ENCODE measurements at places on chromosomes 7 and 10. TPM values are rescaled to one million over a fixed set of nuclear protein-coding genes. Genes with fewer than 3 reads are reported as not detected.

Gene ANKRD61
- 0.36 TPM for total RNA-seq

- no peak for DNase-seq
Observed at GRCh38 chr10:44258019-44258418, 126.9 kb downstream of the CXCL12 start.

DNA sequence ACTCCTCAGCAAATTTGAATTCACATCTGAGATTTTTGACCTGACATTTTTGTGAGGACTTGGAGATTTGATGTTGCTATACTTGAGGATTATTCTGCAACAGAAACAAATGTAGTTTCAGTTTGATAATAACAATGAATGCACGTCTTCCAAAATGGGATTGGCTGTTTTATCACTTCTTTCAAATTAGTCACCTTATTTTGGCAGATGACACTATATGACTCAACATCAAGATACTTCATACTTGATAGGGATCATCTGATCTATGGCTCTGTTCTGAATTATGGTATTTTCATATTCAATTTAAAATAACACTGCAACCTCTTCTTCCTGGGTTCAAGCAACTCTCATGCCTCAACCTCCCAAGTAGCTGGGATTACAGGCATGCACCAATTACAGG lies 24.2 kb downstream of the ARL5B start:
- DNase-seq: no peak

GRCh38 chr10:32189400-32190084 lies 133.3 kb upstream of the KIF5B start:
- no peak for DNase-seq

Gene ITGA8
- 1.1 TPM for total RNA-seq

DNA sequence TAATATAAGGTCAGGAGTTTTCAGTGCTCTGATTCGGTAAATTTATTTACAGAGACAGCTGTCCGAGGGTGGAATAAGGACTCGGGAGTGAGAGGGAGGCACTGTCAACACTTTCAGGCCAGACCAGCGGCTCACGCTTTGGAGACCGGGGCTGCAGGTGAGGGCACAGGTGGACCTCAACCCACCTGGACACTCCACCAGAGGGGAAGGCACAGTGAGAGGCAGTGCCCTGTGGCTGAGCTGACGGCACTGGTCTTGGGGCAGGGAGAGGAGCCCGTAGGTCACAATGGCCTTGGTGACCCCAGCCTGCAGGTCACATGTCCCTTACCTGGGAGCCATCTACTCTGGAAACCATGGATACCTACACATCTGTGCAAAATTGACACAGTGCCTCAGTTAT lies 315.1 kb downstream of the ADARB2 start:
- DNase-seq: no peak

- no peak for DNase-seq
Observed at GRCh38 chr10:77527839-77528238, 109.8 kb downstream of the KCNMA1 start.

- DNase-seq: no peak
Observed at GRCh38 chr10:100960251-100960650, 9.1 kb upstream of the SEMA4G start.

- no peak for DNase-seq
Observed at GRCh38 chr7:22675917-22676343, 51.1 kb upstream of the IL6 start.

GRCh38 chr7:21426286-21427181 lies 1.3 kb upstream of the SP4 start:
- no peak for DNase-seq

Gene TLX1
- not detected for total RNA-seq

- no peak for DNase-seq
Observed at GRCh38 chr10:49050366-49050765, 65.0 kb downstream of the VSTM4 start.

GRCh38 chr10:63518690-63519288 lies 2.4 kb upstream of the REEP3 start:
- no peak for DNase-seq

- DNase-seq: no peak
Observed at GRCh38 chr7:154877031-154877430, 125.9 kb downstream of the PAXIP1 start.

GRCh38 chr7:117715784-117716445 lies 157.3 kb downstream of the CTTNBP2 start:
- DNase-seq: no peak

GRCh38 chr7:131244259-131244852 lies 83.3 kb upstream of the MKLN1 start:
- no peak for DNase-seq

- DNase-seq: no peak
Observed at GRCh38 chr10:78313048-78313381, 279.4 kb downstream of the RPS24 start.

Gene PRSS37
- not detected for total RNA-seq

DNA sequence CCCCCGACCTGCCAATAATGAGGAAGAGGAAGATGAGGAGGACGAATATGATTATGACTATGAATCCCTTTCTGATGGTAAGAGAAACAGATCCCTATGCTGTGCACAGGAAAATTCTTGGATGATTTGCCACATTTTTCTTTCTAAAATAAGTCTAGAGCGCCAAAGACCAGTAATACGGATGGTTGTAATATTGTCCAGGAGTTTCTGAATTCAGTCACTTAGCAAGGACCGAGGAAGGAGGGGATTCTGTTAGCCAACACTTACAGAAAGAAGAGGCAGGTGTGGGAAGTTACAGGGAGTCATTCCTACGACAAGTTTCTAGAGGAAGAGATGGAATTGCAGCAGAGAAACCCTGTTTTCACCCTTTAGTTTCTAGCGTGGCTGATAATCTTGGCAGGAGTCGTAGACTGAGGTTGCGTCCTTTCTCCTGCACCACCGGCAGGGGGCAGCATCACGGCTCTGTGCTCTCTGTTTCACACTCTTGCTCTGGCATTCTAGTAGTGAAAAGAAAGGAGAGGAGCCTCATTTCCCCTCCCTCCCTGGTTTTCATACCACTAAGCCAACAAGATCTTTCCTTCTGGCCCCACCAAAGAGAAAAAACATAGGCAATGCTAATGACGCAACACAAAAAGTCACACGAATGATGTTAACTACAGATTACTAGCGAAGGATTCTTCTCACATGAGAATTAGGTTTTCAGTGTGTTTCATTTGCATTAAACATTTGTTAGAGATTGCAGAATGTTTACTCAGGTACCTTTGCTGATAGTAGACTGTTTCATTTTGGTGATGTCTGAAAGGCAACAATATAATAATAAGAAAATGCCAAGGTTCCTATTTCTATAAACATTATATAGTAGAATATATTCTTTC lies 82.7 kb downstream of the NOC3L start:
- DNase-seq: no peak

GRCh38 chr10:118241229-118242137 lies 100.6 kb downstream of the FAM204A start:
- DNase-seq: peak; percentile 89

DNA sequence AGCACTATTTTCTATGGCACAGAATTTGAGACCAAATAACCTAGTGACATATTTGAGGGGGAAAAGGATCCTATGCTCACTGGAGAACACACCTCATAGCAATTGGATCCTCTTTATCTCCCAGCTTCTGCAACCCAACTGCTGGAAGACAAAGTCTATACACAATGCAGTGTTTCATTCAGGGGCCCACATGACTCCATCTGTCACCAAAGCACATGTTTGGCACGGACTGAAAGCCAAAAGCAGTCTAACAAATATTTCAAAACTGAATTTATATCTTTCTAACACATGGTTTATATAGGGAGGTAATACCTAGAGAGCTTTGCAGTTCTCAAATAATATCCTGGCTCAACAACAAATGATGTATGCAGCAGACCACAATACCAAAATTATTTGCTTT lies 39.2 kb downstream of the ADAM12 start:
- no peak for DNase-seq

- no peak for DNase-seq
Observed at GRCh38 chr10:29600067-29600466, 34.7 kb downstream of the SVIL start.

Gene SPDYE9
- total RNA-seq: not detected

Gene TPST1
- total RNA-seq: 29.0 TPM

GRCh38 chr7:132643302-132643701 lies 67.0 kb upstream of the PLXNA4 start:
- DNase-seq: no peak

DNA sequence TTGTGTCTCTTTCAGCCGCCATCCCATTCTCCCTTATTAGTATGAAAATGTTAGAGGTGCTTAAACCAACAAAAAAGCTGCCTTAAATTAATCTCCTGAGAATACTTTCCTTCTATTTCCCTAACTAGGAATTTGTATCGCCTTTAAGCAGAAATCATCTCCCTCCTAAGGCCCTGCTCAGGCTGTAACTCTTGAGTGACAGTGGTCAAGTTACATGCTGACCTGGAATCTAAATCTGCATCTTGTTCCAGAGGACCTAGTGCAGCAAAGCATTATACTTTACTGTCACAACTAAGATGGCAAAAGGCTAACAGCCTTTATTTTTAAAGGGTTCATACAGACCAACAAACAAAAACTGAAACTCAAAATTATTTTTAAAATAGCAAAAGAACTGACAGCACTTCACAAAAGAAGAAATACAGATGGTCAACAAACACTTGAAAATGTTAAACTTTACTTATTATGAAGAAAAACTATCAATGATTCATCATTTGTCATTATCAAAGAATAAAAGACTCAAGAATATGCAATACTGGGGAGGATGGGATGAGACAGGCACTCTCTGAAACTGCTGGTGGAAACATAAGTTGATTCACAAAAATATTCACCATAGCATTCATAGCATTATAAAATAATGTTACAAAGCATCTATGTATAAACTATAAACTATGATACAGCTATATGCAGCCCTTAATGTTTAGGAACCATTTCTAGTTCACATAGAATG lies 11.0 kb downstream of the CYREN start:
- DNase-seq: no peak

DNA sequence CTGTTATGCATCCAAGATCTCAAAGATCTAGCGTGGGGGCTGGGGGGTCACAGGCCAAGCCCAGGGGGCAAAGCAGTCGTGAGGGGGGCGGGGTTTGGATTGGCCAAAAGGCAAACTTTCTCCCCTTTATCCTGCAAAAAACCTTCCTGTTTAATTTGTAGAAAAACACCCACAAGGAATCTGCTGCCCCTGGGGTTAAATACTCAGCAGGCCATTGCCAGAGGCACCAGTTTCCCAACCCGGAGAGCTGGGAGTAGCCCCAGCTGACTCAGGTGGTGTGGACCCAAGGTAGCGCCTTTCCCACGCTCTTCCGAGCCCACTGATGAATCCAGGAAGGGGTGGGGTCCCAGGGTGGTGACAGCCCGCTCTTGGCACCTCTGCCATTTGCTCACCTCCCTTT lies 21.4 kb downstream of the KCP start:
- DNase-seq: no peak

- no peak for DNase-seq
Observed at GRCh38 chr10:10687751-10688150, 329.9 kb upstream of the CELF2 start.

Gene CALHM2
- total RNA-seq: 84.1 TPM

DNA sequence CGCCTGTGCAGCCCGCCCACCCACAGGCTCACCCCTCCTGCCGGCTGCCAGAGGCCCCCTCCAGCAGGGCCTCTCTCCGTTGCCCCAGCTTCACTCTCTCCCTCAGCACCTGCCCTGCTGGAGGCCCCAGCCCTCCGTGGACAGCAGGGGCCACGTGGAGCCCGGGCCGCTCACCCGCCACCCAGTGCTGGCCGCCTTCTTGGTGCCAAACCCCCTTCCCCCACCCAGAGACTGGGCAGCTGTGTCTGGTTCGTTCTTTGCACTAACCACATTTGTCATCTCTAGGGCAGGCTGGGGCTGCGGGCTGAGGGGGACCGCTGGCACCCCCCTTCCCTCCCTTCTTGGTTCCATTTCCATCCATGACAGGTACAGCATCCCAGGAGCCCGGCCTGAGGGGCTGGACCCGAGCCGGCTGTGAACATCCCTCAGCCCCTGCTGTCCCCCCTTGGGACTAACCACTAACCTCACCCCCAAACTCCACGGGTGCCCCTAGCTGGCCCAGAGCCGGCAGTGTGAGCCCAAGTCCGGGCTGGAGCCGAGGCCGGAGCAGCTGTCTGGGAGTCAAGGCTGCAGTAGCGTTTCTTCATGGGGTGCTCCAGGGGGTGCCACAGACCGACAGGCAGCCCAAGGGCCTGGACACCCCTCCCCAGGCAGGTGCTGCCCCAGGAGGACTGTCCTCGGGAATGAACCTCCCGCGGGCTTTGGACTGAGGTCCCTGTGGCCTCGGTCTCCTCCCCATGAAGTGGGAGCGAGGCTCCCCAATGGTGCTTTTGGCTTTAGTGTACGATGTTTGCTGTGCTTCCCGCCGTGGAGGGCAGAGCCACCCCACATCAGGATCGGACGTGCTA lies 25.5 kb upstream of the AMZ1 start:
- no peak for DNase-seq

DNA sequence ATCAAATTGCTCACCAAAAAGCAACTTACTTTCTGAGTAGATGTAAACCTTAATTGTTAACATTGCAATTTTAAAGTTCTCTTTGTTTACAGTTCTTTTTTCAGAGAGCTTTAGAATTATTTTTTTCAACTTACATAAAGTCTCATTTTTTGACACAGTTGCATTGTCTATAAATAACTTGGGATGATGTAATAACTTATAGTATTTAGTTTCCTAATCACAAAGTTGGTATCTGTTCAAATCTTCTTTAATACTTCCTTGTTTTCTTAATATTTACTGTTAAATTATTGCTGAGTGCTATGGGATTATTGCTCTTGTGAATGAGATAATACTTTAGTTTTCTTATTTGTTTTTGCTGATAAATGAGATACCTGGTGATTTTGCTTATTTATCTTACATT lies 18.9 kb upstream of the SUV39H2 start:
- DNase-seq: no peak

Gene TYW1
- total RNA-seq: 20.7 TPM

DNA sequence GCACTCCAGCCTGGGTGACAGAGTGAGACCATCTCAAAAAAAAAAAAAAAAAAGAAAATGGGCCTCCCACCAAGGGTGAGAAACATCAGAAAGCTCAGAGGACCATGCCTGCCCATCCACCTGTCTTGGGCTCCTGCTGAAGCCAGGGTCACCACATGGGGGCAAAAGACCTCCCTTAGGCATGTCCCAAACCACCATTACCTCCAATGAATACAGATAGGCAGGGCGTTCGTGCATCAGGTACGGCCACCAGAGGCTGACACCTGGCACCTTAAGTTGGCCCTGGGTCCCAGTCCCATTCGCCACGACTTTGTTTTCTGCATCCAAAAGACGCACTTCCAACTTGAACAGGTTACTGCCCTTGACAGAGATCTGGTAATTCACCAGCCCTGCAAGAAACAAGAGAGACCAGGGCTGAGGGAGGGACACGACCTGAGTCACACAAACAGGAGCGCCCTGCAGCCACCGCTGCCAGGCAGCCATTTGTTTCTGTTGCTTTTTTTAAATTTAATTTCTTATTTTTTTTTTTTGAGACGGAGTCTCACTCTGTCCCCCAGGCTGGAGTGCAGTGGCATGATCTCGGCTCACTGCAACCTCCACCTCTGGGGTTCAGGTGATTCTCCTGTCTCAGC lies 6.1 kb downstream of the GUSB start:
- no peak for DNase-seq

Gene SHTN1
- 10.9 TPM for total RNA-seq

- DNase-seq: no peak
Observed at GRCh38 chr7:30900053-30900452, 11.6 kb upstream of the AQP1 start.

GRCh38 chr10:117071286-117072050 lies 66.5 kb upstream of the SHTN1 start:
- DNase-seq: no peak

Gene HGF
- total RNA-seq: 4.8 TPM

Data from omental fat pad (tissue), 4 donors.